Calu3 (cell line): ENCODE measurements at places on chromosomes 7 and 10. TPM values are rescaled to one million over a fixed set of nuclear protein-coding genes. Genes with fewer than 3 reads are reported as not detected.

GRCh38 chr10:58210160-58210559, 57.5 kb downstream of the IPMK start:
- peaks cover 4% of the 10 kb centered on the region for H3K36me3 ChIP-seq
- peaks cover 23% of the 10 kb centered on the region for H3K4me1 ChIP-seq
- H3K27ac ChIP-seq: no peak overlapping the region

DNA sequence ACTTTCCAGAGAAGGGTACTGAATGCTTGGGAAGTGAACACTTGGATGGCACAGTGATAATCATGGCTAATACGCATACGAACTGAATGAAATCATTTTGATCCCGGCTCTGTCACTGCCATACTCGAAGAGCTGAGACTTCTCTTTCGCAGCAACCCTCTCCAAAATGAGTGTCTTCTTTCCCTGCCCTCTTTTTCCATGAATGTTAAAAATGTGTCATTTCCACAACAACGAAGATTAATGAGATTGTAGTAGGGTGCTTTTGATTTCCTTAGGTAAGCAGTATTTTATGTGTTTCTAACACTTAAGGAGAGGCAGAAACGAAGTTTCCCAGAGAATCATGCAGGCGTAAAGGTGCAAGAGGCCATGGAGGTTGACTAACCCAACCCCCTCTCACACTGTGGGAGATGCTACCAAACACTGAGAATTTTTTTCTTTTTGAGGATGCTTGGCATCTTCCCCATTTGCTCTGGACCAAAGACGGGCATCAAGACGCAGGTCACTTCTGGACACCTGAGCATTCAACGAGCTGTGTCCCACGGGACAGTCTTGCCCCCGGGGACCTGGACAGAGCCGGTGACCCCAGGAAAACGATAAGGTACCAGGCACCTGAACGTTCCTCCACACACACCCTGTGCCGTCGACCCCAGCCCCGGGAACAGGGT, 823 bp downstream of the COPG2 start:
- peaks cover 4% of the 10 kb centered on the region for H3K27me3 ChIP-seq
- H3K4me1 ChIP-seq: peaks cover 9% of the 10 kb centered on the region
- H3K27ac ChIP-seq: no peak overlapping the region
- DNase-seq: no peak
- H3K36me3 ChIP-seq: peaks cover 18% of the 10 kb centered on the region

GRCh38 chr10:70592746-70593512, 9.6 kb downstream of the PRF1 start:
- H3K4me3 ChIP-seq: no peak overlapping the region
- no peak for DNase-seq
- H3K27me3 ChIP-seq: peaks cover 83% of the 10 kb centered on the region
- no peaks in the 10 kb centered on the region for H3K36me3 ChIP-seq
- H3K4me1 ChIP-seq: no peaks in the 10 kb centered on the region

- no peak overlapping the region for H3K4me3 ChIP-seq
- no peaks in the 10 kb centered on the region for H3K27me3 ChIP-seq
- no peak for DNase-seq
- H3K4me1 ChIP-seq: peaks cover 43% of the 10 kb centered on the region
- no peak overlapping the region for H3K27ac ChIP-seq
These were observed 43.1 kb downstream of the EGFR start for GRCh38 chr7:55061726-55062499.

DNA sequence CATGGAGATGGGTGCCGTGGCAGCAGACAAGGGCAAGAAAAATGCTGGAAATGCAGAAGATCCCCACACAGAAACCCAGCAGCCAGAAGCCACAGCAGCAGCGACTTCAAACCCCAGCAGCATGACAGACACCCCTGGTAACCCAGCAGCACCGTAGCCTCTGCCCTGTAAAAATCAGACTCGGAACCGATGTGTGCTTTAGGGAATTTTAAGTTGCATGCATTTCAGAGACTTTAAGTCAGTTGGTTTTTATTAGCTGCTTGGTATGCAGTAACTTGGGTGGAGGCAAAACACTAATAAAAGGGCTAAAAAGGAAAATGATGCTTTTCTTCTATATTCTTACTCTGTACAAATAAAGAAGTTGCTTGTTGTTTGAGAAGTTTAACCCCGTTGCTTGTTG, 25.9 kb downstream of the BAG3 start:
- no peak overlapping the region for H3K4me3 ChIP-seq
- peaks cover 25% of the 10 kb centered on the region for H3K4me1 ChIP-seq
- H3K27me3 ChIP-seq: no peaks in the 10 kb centered on the region
- DNase-seq: no peak
- no peak overlapping the region for H3K27ac ChIP-seq
- H3K36me3 ChIP-seq: peaks cover 30% of the 10 kb centered on the region

DNA sequence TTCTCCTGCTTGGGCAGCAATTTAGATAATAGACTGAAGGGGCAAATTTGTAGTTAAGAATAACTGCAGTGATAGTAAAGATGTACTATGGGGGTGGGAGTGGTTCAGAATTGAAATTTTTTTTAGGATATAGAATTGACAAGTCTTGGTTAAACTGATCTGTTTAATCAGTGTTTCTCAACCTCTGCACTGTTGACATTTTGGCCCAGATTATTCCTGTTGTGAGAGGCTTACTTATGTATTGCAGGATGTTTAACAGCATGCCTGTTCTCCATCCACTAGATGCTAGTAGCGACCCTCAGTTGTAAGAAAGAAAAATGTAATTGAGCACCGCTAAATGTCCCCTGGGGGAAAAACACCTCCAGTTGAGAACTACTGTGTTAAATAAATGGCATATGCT, 176.5 kb downstream of the CCDC7 start:
- H3K4me3 ChIP-seq: no peak overlapping the region
- no peaks in the 10 kb centered on the region for H3K27me3 ChIP-seq
- H3K36me3 ChIP-seq: no peaks in the 10 kb centered on the region
- H3K27ac ChIP-seq: no peak overlapping the region
- H3K4me1 ChIP-seq: no peaks in the 10 kb centered on the region
- no peak for DNase-seq

DNA sequence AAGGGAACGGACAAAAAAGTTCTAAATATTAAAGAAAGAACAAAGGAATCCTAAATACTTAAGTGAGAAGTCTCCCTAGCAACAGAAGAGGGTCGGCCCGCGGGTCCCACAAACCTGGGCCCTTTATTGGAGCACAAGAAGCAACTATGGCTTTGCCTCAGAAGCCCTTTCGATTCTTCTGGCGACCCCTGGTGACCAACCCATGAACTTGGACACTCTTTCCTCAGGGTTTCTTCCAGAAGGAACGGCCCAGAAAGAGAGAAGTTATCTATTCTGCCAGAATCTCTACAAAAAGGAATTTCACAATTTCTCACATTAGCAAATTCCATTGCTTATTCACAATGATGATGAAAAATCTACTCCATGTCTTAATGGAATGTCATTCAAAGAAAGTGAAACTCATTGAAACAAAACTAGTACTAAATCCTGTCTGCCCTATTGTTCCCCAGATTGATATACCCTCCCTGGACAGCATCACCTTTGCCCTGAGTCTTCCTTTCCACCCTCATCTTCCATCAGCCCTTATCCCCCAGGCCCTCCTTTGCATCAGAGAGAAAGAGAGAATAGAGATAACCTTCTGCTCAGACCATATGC, 43.7 kb downstream of the CPVL start:
- H3K4me1 ChIP-seq: peaks cover 18% of the 10 kb centered on the region
- peak; percentile 84 for DNase-seq
- H3K4me3 ChIP-seq: no peak overlapping the region
- H3K27ac ChIP-seq: no peak overlapping the region

Gene GPR15LG
- total RNA-seq: not detected in 2 replicates

Gene GPR158
- 0.12 TPM in 1 of 2 replicates, not detected in the other for total RNA-seq

Gene NUPR2
- not detected in 2 replicates for total RNA-seq

Gene RTKN2
- 25.0 and 26.7 TPM in 2 replicates for total RNA-seq

Gene ZNF22
- 10.8 and 11.9 TPM in 2 replicates for total RNA-seq

Gene CXCL12
- not detected in 2 replicates for total RNA-seq
